ENCODE measurements at places on chromosomes 12 and 14.

DNA sequence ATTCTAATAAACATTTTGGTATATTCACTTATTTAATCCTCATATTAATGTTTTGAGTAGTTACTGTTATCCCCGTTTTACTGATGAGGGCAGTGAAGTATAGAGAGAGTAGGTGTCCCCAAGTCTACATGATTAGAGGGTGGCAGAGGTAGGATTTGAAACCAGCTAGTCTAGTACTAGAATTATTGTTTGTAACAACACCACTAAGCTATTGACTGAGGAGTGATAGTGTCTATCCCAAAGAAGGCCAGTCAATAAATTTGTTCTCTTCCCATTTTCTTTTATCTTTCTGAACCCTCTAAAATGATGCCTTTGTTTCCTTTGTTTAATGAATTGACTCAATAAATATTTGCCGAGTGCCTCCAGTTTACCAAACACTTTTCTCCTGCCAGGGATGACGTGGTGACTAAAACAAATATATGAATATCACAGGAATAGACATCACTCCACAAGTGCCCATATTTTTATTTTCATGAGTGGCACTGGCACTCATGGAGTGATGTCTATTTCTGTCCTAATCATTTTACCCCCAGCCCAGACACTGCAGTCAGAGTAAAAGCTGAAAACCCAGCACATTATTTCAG lies 247.5 kb downstream of the SLC16A7 start:
- no peak for DNase-seq

- DNase-seq: peak; percentile 25
These were observed 212.0 kb downstream of the PTPRO start for GRCh38 chr12:15534322-15534721.

DNA sequence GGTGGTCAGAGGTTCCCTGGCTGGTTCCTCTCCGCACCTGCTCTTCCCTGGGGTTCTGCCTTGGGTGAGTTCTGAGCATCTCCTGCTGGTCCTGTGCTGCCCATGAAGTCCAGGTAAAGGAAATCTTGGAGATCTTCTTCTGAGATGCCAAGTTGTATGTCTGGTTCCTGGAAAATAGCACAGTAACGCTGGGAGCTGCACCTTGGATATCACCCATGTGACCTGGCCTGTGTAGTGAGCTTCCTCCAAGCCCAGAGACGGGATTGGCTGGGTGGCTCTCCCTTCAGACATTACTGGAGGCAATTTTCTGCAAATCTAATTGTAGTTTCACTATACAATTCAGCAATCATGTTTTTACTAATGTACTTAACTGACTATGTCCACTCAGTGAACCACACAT lies 1281.1 kb downstream of the TMEM121 start:
- DNase-seq: no peak

DNA sequence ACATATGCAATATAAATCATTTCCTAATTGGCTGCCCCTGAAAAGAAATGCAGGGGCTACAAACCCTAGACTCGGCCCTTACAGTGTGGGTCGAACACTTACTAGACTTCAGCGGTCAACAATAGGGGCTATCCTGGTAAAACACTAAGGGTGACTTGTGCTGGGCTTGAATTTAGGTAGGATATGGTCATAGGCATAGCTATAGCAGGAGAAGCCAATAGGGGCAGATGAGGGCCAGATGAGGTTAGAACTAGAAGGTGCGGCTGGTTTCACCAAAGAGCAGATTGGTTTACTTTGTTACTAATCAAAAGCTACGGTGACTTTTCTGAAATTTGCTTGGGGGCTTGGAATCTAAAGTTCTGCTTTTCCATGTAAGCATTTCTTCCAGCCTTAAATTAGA lies 282.3 kb upstream of the DIO2 start:
- DNase-seq: no peak

- DNase-seq: no peak
These were observed 10.7 kb downstream of the DHRS2 start for GRCh38 chr14:23646648-23647549.

- DNase-seq: no peak
These were observed 12.7 kb downstream of the ACVRL1 start for GRCh38 chr12:51920046-51920445.

Measured in CD4-positive, alpha-beta T cell treated with Interleukin-4 for 1 hour (primary cell).